Lung (tissue), 17 donors: ENCODE measurements at places on chromosomes 6 and 20. TPM values are rescaled to one million over a fixed set of nuclear protein-coding genes. Genes with fewer than 3 reads are reported as not detected.

- DNase-seq = no peak
- no peaks in the 10 kb centered on the region for H3K36me3 ChIP-seq
- H3K4me3 ChIP-seq = no peak overlapping the region
- no peaks in the 10 kb centered on the region for H3K27me3 ChIP-seq
- no peaks in the 10 kb centered on the region for H3K4me1 ChIP-seq
These were observed 403.8 kb upstream of the SOX4 start for GRCh38 chr6:21189759-21190158.

DNA sequence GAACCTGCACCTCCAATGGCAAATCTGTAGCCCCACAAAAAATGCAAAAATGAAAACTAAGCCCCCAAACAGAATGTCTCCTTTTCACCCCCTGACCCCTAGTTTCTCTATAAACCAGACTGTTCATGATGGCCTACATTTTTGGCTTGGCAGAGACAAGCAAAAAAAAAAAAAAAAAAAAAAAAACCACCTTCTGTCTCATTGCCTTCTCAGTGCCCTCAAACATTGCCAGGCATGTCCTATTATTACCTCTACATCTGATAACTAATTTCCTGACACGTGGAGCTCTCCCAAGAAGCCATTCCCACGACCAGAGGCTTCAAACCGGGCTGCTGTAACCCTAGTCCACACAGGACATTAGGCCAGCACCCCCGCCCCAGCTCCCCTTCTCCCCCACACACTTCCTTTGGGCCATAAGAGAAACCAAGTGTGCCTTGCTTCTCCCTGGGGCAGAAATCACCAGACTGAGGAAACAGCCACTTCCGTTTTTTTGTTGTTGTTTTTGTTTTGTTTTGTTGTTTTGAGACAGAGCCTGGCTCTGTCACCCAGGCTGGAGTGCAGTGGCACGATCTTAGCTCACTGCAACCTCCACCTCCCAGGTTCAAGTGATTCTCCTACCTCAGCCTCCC, 65.4 kb downstream of the GPR6 start:
- no peak overlapping the region for H3K4me3 ChIP-seq
- H3K4me1 ChIP-seq = no peaks in the 10 kb centered on the region
- DNase-seq = no peak
- no peaks in the 10 kb centered on the region for H3K27me3 ChIP-seq
- no peak overlapping the region for H3K27ac ChIP-seq
- no peaks in the 10 kb centered on the region for H3K36me3 ChIP-seq

DNA sequence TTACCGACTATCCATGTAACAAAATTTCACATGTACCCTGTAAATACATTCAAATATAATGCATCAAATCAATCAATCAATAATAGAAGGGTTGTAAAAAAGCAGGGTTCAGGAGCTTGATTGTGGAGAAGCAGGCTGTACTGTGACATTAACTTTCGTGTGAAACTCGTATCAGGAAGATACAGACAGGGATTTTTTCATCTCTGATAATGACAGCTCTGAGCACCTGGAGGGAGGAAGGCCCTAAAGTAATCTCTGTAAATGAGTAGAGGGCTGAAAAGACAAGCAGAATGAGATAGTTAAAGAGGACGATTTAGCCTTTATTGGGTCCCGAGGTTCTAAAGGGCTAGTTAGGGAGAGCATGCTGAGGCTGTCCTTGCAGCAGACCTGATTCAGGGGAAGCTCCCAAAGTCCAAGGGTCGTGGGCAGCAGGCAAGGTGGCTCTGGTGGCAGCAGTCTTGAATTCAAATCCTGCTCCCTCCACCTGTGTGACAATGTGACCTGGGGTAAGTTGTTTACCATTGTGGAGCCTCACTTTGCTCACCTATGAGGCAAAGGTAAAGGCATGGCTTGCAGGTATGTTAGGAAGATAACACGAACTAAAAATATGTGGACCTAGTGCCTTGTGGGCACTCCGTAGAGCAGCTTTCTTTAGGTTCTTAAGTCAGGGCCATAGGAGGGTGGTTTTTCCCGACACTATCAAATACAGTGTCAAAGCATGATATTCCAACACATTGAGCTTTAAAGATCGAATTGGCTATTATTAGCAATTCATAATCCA, 219.4 kb upstream of the MYLIP start:
- no peaks in the 10 kb centered on the region for H3K27me3 ChIP-seq
- DNase-seq = no peak
- H3K27ac ChIP-seq = no peak overlapping the region
- H3K4me1 ChIP-seq = no peaks in the 10 kb centered on the region

DNA sequence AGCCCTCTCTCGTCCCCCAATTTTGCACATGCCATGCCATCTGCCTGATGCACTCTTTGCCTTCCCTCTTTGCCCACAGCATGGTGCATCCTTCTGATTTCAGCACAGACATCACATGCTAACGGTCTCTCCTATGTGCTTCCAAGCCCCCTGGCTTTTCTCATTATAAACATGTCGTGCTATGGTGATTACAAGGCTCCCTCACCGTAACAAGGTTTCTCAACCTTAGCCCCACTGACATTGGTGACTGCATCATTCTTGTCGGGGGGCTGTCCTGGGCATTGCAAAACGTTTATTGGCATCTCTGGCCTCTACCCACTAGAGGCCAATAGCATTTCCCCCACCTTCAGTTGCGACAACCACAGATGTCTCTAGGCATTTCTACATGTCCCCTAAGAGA, 187.2 kb downstream of the TFAP2C start:
- H3K27ac ChIP-seq = no peak overlapping the region
- H3K27me3 ChIP-seq = no peaks in the 10 kb centered on the region
- no peaks in the 10 kb centered on the region for H3K36me3 ChIP-seq

GRCh38 chr20:8399947-8400346, 267.9 kb downstream of the PLCB1 start:
- no peaks in the 10 kb centered on the region for H3K36me3 ChIP-seq
- no peaks in the 10 kb centered on the region for H3K4me1 ChIP-seq
- no peak for DNase-seq
- no peak overlapping the region for H3K27ac ChIP-seq

DNA sequence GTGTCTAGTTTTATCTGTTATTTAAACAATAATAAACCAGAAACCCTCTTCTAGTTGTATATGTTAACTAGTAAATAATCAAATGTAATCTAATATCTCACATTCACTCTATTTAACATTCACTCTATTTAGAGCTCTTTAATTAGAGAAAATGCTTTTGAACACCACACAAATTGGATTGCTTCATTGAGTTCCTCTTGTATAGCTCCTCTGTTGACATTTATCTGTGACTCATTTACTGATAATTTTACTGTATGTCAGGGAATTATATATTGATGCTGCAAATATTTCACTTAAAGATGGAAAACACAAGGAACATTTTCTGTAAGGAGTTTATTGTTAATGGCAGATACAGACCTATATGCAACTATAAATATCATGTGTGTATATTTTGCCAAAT, 594.6 kb downstream of the COL12A1 start:
- H3K27ac ChIP-seq = no peak overlapping the region
- no peaks in the 10 kb centered on the region for H3K36me3 ChIP-seq
- H3K4me1 ChIP-seq = peaks cover 2% of the 10 kb centered on the region
- no peak for DNase-seq

NUS1 gene
- total RNA-seq = 36.5 TPM

DNA sequence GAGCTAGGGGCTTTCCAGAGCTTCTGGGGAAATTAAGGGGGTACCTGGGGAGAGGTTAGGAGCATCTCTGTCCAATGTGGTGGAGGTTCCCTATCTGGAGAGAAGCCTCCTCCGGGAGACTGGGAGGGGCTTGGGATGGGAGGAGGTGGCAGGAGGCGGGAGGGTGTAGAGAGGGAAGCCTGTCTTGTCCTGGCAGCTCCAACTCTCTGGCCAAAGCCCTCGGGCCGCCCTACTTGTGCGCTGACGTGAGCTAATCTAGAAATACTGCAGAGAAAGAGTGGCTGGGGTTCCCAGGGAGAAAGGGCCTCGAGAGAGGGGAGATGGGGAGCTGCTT, 1.6 kb upstream of the SLC32A1 start:
- no peaks in the 10 kb centered on the region for H3K4me1 ChIP-seq
- H3K36me3 ChIP-seq = no peaks in the 10 kb centered on the region
- peaks cover 69% of the 10 kb centered on the region for H3K27me3 ChIP-seq
- no peak overlapping the region for H3K27ac ChIP-seq

GJA1 gene
- 59.5 TPM for total RNA-seq

DNA sequence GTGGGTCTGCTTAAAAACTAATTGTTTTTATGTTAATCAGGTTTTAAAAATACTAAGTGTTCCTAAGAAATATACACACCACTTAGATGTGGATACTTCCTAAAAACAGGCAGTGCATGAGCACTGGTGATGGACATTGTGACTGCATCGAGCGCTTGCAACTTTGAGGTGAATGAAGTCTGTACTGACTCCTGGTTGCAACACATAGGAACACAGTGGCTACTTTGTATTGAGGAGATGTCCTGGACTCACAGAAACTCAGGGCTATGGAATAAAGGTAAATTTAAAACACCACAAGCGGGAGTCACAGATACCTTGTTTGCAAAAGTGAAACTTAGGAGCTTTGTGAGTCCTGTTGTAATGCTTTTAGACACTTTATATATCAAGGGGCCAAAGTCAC, 55.6 kb upstream of the POLR1H start:
- no peaks in the 10 kb centered on the region for H3K27me3 ChIP-seq
- DNase-seq = no peak
- H3K4me3 ChIP-seq = no peak overlapping the region
- peaks cover 3% of the 10 kb centered on the region for H3K4me1 ChIP-seq

OR2J3 gene
- total RNA-seq = 0.06 TPM

GRCh38 chr6:105482227-105482844, 79.5 kb upstream of the PREP start:
- no peak overlapping the region for H3K27ac ChIP-seq
- no peaks in the 10 kb centered on the region for H3K27me3 ChIP-seq
- DNase-seq = peak; percentile 54
- H3K4me3 ChIP-seq = no peak overlapping the region
- peaks cover 15% of the 10 kb centered on the region for H3K4me1 ChIP-seq

GRCh38 chr6:81894788-81895271, 142.3 kb upstream of the TENT5A start:
- no peaks in the 10 kb centered on the region for H3K27me3 ChIP-seq
- peak; percentile 24 for DNase-seq
- peak overlapping the region; percentile 52 for H3K27ac ChIP-seq
- no peak overlapping the region for H3K4me3 ChIP-seq
- peaks cover 7% of the 10 kb centered on the region for H3K4me1 ChIP-seq

GRCh38 chr6:41519745-41520699, 26.2 kb upstream of the FOXP4 start:
- peak overlapping the region; percentile 37 for H3K27ac ChIP-seq
- no peaks in the 10 kb centered on the region for H3K27me3 ChIP-seq
- peak; percentile 82 for DNase-seq
- no peaks in the 10 kb centered on the region for H3K36me3 ChIP-seq
- peaks cover 9% of the 10 kb centered on the region for H3K4me1 ChIP-seq

DNA sequence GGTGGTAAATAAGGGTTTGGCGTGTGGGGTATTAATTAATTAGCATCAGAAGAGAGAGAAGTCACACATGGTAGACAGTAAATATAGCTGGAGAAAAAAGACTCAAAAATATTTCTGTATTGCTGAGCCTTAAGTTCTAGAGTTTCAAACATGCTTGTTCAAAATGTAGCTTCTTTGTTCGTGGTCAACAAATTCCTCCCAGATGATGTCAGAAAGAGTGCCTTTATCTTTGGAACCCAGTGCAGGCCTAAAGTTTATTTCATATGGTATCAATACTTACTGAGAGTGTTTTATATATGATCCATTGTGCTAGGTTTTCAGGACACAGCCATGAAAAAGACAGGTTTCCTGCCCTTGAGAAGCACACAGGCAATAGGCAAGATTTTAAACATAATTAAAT, 18.3 kb downstream of the MARCKS start:
- no peak for DNase-seq
- no peaks in the 10 kb centered on the region for H3K27me3 ChIP-seq
- no peak overlapping the region for H3K4me3 ChIP-seq
- no peak overlapping the region for H3K27ac ChIP-seq

ATF6B gene
- total RNA-seq = 101 TPM

- no peak overlapping the region for H3K4me3 ChIP-seq
- H3K27ac ChIP-seq = no peak overlapping the region
- peak; percentile 87 for DNase-seq
- H3K36me3 ChIP-seq = no peaks in the 10 kb centered on the region
These were observed 23.4 kb upstream of the VEGFA start for GRCh38 chr6:43746613-43747102.

DNA sequence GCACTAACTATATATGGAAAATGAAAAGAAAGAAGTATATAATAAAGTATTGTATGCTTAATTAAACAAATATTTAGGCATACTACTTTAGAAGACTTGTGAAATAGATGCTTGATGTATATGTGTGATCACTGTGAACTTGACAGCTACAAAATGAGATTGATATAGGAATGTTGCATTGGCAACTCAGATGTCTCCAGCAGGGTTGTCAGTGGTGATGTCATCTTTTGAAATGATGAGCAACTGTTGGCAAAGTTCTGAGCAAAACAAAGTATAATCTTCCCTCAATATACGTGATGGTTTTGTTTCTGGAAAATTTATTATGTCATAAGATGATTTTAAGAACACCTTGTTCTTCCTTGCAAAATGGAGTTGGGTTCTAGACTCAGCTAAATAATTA, 133.8 kb downstream of the ARID1B start:
- H3K27me3 ChIP-seq = no peaks in the 10 kb centered on the region
- H3K4me3 ChIP-seq = no peak overlapping the region
- no peaks in the 10 kb centered on the region for H3K4me1 ChIP-seq
- H3K27ac ChIP-seq = no peak overlapping the region

- H3K27me3 ChIP-seq = no peaks in the 10 kb centered on the region
- DNase-seq = no peak
- H3K4me1 ChIP-seq = no peaks in the 10 kb centered on the region
- H3K36me3 ChIP-seq = no peaks in the 10 kb centered on the region
These were observed 231.5 kb downstream of the HAO1 start for GRCh38 chr20:7708782-7709181.

DNA sequence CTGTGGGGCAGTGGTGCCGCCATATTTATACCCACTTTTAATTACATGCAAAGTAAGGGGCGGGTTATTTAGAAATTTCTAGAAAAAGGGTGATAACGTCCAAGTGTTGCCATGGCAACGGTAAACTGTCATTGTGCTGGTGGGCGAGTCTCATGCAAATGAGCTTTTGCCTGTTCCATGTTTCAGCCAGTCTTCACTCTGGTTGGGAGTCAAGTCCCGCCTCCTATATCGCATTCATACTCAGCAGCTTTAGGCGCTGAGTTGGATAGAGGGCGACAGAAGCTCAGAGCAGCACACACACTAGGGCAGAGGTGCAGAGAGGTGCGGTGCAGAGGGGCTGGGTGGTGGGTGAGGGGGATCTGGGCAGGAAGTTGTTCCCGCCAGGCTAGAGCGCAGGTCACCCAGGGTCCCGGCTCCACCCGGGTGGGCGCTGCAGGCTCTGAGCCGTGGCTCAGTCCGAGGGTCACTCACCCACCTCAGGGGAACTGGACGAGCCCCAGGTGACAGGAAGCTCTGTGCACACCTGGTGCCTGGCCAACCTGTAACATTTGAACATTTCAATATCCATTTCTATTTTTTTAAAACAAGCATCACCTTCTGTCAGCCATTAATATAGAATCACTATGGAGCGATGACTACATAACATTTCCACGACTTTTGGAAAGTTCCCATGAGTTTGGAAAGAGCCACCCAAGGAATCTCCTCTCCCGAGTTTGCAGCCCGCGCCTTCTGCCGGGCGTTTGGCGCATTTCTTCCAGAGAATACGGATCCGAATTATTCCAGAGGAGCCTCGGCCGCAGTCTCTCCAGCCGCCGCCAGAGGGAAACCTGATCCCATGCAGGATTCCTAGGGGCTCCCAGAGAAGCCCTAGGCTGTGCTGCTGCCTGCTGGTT, 89.1 kb upstream of the PHACTR3 start:
- peaks cover 3% of the 10 kb centered on the region for H3K27me3 ChIP-seq
- H3K36me3 ChIP-seq = no peaks in the 10 kb centered on the region
- H3K27ac ChIP-seq = no peak overlapping the region
- peak; percentile 83 for DNase-seq

- H3K27ac ChIP-seq = no peak overlapping the region
- no peaks in the 10 kb centered on the region for H3K4me1 ChIP-seq
- no peak for DNase-seq
These were observed 15.7 kb upstream of the BHLHE23 start for GRCh38 chr20:63022501-63022900.
